Cardiac muscle cell (in vitro differentiated cells and primary cell): ENCODE measurements at places on chromosomes 1 and 21. TPM values are rescaled to one million over a fixed set of nuclear protein-coding genes. Genes with fewer than 3 reads are reported as not detected.
A peak's percentile ranks its signal among the peaks of the same experiment; 100 is the strongest.

- no peak for DNase-seq
Observed at GRCh38 chr1:192980856-192981255, 78.3 kb downstream of the UCHL5 start.

DNA sequence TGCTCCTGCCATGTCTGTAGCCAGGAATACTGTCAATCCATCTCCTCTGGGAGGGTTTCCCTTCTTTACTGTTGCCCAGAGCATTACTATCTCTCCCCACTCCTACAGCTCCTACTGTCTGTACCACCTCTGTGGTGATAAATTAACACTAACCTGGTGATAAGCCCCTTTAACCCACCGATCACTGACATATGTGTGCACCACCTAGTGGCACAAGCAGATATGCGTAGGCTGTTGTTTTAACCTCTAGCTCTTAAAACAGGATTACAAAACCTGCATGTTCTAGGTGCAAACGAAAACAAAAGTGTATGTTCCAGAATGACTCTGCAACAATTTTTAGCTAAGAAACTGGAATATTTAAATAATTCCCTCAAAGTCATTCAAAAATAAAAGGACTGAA is 93.9 kb upstream of the BEND5 start:
- DNase-seq: peak; percentile 22

Gene SIPA1L2
- total RNA-seq: 107 and 143 TPM in 2 replicates

DNA sequence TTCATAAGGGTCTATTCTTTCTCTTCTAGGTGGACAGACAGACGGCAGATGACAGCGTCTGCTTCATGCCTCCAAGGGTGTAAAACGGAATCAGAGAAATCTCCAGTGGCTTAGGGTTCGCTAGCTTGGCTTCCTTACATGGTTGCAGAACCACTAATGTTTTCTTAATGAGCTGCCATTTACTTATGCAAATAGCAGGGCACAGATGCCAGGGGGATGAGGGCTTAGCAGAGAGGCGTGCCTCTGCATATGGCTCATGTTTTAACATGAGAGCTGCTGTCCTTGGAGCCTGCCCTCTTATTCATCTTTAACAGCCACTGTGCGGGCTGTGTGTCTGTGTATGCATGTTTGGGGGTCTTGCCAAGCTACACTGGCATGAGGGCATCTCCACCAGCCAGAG is 119.6 kb downstream of the IER5 start:
- DNase-seq: no peak

DNA sequence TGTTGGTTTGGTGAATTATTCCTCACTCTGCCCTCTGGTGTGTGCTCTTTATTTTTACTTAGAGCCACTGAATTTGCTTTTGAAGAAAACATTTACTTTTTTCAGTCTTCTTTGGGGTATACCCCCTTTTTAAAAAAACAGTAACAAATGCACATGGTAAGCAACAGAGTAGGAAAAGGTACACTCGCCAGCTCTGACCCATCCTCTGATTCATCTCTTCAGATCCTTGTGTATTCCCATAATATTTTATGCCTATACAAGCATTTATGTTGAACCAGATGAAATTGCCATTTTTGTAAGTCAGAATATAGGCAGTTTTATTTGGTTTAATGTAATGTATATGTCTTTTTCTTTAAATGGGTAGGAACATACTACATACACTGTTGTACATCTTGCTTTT is 28.3 kb downstream of the TTC3 start:
- DNase-seq: no peak

DNA sequence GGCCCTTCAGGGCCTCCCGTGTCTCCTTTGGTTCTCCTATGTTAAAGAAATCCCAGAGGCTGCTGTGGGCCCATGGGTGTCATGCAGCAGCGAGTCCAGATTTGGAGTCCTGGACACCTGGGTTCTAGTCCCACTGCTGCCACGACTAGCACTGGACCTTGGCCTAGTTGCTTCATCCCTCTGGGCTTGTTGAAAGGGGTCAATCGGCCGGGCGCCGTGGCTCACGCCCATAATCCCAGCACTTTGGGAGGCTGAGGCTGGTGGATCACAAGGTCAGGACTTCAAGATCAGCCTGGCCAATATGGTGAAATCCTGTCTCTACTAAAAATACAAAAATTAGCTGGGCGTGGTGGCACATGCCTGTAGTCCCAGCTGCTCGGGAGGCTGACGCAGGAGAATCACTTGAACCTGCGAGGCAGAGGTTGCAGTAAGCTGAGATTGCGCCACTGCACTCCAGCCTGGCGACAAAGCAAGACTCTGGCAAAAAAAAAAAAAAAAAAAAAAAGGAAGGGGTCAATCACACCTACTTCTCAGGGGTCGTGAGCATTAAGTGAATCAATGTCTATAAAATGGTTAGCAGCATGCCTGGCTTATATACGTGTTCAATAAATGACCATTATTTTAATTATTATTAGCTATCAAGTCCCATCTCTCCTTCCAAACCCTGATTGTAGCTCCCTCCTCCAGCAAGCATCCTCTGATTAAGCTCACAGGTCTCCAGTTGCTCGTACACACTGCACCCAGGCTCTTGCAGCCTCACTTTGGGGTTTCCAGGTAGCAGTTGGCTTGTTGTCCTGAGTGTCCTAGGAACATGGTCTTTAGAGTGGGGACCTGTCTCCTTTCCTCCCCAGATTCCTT is 43.8 kb downstream of the KIRREL1 start:
- no peak for DNase-seq

DNA sequence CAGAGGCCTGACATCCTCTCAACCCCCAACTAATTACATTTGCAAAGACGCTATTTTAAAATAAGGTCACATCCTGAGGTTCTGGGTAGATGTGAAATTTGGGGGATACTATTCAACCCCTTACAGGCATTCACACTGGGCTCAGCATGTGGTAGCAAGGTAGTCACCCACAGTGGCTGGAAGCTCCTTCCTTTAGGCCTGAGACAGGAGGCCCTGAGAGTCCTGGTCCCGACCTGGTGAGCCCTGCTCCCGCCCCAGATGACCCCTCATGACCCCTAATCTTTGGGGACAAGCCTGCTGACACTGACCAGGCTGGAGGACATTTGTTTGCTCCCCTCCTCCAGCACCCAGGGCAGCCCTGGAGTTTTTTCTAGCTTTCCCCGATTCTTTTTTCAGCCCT is 225.9 kb downstream of the DYRK1A start:
- DNase-seq: no peak

- no peak for DNase-seq
Observed at GRCh38 chr21:44789880-44790279, 11.7 kb downstream of the UBE2G2 start.

Gene RGS13
- total RNA-seq: 1.3 and 1.4 TPM in 2 replicates

Gene OR10J4
- not detected in 2 replicates for total RNA-seq

Gene CA14
- total RNA-seq: 34.8 and 46.1 TPM in 2 replicates

Gene PCP4L1
- 0.14 and 0.21 TPM in 2 replicates for total RNA-seq

Gene ACAP3
- 59.1 and 61.4 TPM in 2 replicates for total RNA-seq

Gene DIO1
- not detected in 2 replicates for total RNA-seq

Gene GBP1
- 1.8 and 2.7 TPM in 2 replicates for total RNA-seq

GRCh38 chr1:76465030-76465429 is 390.5 kb downstream of the ST6GALNAC3 start:
- DNase-seq: no peak

- peak; percentile 97 for DNase-seq
Observed at GRCh38 chr21:36909901-36910561, 56.4 kb downstream of the HLCS start.

- peak; percentile 82 for DNase-seq
Observed at GRCh38 chr1:109959974-109960744, 24.4 kb upstream of the AHCYL1 start.

- no peak for DNase-seq
Observed at GRCh38 chr1:121516234-121516967, 331.6 kb downstream of the SRGAP2C start.

Gene TRAF3IP3
- total RNA-seq: 0.11 and 1.3 TPM in 2 replicates

DNA sequence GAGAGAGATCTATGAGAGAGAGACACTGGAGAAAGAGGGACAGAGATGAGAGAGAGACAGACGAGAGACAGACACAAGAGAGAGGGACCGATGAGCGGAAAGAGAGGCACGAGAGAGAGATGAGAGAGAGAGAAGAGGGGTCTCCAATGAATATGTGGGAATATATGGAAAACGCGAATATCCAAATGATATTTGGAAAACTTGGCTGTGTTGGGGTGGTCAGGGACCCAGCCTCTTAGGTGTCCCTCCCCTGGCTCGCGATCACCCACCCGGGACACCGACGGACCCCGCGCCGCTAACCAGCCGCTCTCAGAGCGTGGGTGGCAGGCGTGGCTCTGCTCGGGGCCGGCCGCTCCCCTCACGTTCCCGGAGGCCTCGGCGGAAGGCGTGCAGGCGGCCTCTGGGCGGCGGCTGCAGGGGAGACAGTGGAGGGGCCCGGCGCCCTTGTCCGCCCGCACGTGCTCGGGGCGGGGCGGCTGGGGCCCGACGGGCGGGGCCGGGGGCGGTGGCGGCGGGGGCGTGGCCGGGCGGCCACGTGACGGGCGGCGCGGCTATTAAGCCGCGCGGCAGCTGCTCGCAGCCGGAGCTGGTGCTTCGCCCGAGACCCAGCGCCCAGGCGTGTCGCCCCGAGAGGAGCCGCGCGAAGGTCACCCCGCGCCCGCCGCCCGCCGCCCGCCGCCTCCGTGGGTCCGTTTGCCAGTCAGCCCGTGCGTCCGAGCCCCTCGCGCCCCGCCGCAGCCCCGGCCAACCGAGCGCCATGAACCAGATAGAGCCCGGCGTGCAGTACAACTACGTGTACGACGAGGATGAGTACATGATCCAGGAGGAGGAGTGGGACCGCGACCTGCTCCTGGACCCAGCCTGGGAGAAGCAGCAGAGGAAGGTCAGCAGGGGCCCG is at the start of gene ACTN2:
Gene ACTN2, plus strand, starts transcription at position 583 of the 898 bp plus-strand sequence. Its CDS starts 175 bp downstream, at position 758.
- peak; percentile 68 for DNase-seq

Gene TEKT2
- 1.8 and 3.6 TPM in 2 replicates for total RNA-seq

- DNase-seq: no peak
Observed at GRCh38 chr1:91585502-91585901, 84.9 kb downstream of the CDC7 start.

GRCh38 chr1:186104459-186104858 is 270.6 kb downstream of the TPR start:
- DNase-seq: no peak

DNA sequence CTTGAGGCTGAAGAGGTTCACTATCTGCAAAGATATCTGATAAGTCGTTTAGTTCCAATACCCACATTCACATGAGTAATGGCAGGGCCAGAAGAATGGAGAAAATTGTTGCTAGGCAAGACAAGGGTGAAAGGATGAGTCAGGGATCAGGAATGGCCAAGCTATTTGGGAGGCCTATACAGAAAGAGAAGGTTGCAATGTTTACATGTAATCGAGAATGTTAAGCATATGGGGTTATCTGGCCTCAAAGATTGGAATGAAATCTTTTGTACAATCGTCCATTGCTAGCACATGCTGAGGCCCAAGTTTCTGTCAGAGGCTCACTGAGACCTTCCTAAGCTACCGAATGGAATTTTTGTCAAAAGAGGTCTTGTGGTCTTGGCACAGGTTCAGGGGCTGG is 299.9 kb upstream of the PLD5 start:
- no peak for DNase-seq

DNA sequence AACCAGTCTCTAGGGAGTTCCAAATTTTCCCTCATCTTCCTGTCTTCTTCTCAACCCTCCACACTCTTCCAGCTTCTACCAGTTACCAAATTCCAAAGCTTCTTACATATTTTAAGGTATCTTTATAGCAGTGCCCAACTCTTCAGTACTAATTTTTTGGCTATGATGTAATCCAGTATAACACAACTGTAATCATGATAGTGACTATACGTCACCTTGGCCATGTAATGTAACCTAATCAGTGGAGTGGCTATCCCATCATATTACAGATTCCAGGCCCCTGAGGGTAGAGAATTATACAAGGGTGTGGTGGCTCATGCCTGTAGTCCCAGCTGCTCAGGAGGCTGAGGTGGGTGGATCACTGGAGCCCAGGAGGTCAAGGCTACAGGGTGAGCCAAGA is 143.2 kb downstream of the CLEC20A start:
- DNase-seq: no peak

DNA sequence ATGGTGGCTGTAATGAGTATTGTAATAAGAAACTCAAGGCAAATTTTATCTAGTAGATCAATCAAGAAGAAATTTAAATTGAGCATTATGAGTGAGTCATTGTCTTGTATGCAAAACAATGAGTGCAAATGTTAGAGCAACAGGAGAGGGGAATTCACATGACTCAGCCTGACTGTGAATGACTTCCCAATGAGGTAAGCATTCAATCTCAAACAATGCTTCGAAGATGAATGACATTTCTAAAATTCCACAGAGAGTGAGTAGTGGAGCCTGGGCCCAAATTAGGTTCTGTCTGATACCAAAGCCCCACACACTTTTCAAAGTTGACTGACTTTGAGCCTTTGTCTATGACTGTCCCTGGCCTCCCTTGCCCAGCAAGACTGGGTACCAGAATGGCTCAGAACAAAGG is 738.0 kb downstream of the PTPRU start:
- peak; percentile 37 for DNase-seq

GRCh38 chr1:87763483-87763882 is 434.8 kb downstream of the LMO4 start:
- DNase-seq: no peak

GRCh38 chr1:196105901-196106300 is 502.3 kb downstream of the KCNT2 start:
- DNase-seq: no peak

- no peak for DNase-seq
Observed at GRCh38 chr1:3313576-3313950, 140.9 kb upstream of the ARHGEF16 start.

DNA sequence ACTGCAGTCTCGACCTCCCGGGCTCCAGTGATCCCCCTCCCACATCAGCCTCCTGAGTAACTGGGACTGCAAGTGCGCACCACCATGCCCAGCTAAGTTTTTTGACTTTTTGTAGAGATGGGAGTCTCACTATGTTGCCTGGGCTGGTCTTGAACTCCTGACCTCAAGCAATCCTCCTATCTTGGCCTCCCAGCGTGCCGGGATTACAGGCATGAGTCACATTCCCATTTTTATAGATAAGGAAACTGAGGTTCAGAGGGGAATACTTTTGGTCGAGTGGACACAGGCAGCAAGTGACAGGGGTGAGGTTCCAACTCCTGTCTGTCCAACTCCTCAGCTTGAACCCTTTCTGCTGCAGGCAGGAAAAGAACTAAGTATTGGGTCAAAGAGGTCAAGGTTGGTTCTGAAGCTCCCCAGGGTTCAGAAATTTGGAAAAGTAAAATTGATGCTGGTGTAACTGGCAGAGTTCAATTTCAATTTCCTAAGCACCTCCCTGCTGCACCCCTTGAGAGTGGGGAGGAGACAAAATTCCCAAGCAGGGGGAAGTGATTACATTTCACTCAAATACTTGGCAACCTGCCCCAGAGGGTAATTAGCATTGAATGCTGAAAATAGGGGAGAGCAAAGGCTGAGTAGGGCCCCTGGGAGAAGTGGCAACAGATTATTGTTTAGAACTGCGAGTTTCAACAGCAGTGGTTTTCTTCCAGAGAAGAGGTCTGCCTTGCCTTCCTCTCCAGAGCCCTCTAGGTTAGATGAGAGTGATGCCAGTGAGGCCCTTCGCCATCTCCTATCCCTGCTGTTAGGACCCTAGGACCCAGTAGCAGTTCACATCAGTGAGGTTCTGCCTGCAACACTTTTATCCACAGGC is 17.5 kb upstream of the ALPL start:
- peak; percentile 62 for DNase-seq

DNA sequence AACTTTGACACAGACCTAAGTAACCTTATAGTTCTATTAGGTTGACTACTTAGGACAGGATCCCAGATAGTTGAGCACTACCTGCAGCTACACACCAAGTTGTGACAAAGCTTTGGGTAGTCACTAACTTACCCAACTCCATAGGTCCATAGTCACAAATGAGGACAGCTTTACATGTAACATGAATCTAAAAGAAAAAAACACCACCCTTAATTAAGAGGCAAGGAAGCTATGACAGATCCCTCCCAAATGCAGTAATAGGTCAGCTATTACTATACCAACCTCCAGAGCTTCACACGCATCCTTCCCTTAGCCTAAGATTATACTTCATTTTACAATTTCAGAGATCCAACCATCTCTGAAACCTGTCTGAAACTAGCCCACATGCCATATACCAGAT is 12.7 kb upstream of the RAB42 start:
- no peak for DNase-seq

Gene GPA33
- total RNA-seq: 0.11 and 0.69 TPM in 2 replicates
